Small intestine (tissue), 16 donors: ENCODE measurements at places on chromosomes 5 and 9. TPM values are rescaled to one million over a fixed set of nuclear protein-coding genes. Genes with fewer than 3 reads are reported as not detected.

GRCh38 chr9:131835151-131835910, 95.5 kb upstream of the RAPGEF1 start:
- H3K4me3 ChIP-seq = no peak overlapping the region
- H3K4me1 ChIP-seq = no peaks in the 10 kb centered on the region
- peaks cover 2% of the 10 kb centered on the region for H3K27me3 ChIP-seq
- H3K36me3 ChIP-seq = no peaks in the 10 kb centered on the region
- DNase-seq = no peak
- H3K27ac ChIP-seq = no peak overlapping the region

- H3K27me3 ChIP-seq = no peaks in the 10 kb centered on the region
- no peak overlapping the region for H3K27ac ChIP-seq
- no peaks in the 10 kb centered on the region for H3K4me1 ChIP-seq
- no peak overlapping the region for H3K4me3 ChIP-seq
- DNase-seq = no peak
Observed at GRCh38 chr9:129949821-129950220, 93.2 kb downstream of the FNBP1 start.

GRCh38 chr5:107474716-107475489, 195.8 kb downstream of the EFNA5 start:
- DNase-seq = peak; percentile 78
- no peak overlapping the region for H3K4me3 ChIP-seq
- H3K4me1 ChIP-seq = peaks cover 11% of the 10 kb centered on the region
- peak overlapping the region; percentile 3 for H3K27ac ChIP-seq
- H3K27me3 ChIP-seq = no peaks in the 10 kb centered on the region
- no peaks in the 10 kb centered on the region for H3K36me3 ChIP-seq

DNA sequence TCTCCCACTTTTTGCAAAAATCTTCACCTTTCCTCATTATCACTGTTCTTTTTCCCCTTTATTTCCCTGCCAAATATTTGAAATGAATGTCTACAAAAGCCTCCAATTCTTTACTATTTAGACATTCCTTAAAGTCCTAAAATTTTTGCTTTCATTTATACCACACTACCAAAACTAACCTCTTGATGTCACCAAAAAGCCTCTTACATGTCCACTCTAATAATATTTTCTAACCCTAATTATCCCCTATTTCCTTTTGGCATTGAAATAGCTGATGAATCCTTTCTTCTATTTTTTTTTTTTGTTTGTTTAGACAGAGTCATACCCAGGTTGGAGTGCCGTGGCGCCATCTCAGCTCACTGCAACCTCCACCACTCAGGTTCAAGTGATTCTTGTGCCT, 32.3 kb upstream of the NRG2 start:
- no peaks in the 10 kb centered on the region for H3K4me1 ChIP-seq
- no peak overlapping the region for H3K27ac ChIP-seq
- DNase-seq = no peak
- no peaks in the 10 kb centered on the region for H3K36me3 ChIP-seq
- H3K27me3 ChIP-seq = peaks cover 9% of the 10 kb centered on the region

- H3K27ac ChIP-seq = no peak overlapping the region
- no peaks in the 10 kb centered on the region for H3K36me3 ChIP-seq
- no peaks in the 10 kb centered on the region for H3K27me3 ChIP-seq
- H3K4me1 ChIP-seq = no peaks in the 10 kb centered on the region
Observed at GRCh38 chr5:8394965-8395364, 526.0 kb downstream of the MTRR start.

- peaks cover 17% of the 10 kb centered on the region for H3K4me1 ChIP-seq
- peak overlapping the region; percentile 43 for H3K27ac ChIP-seq
- no peaks in the 10 kb centered on the region for H3K27me3 ChIP-seq
Observed at GRCh38 chr5:149387081-149387631, 8.1 kb upstream of the IL17B start.

- no peaks in the 10 kb centered on the region for H3K27me3 ChIP-seq
- no peak overlapping the region for H3K27ac ChIP-seq
- peaks cover 3% of the 10 kb centered on the region for H3K36me3 ChIP-seq
- no peak overlapping the region for H3K4me3 ChIP-seq
- no peaks in the 10 kb centered on the region for H3K4me1 ChIP-seq
Observed at GRCh38 chr9:69740872-69741505, 18.8 kb downstream of the PTAR1 start.

DNA sequence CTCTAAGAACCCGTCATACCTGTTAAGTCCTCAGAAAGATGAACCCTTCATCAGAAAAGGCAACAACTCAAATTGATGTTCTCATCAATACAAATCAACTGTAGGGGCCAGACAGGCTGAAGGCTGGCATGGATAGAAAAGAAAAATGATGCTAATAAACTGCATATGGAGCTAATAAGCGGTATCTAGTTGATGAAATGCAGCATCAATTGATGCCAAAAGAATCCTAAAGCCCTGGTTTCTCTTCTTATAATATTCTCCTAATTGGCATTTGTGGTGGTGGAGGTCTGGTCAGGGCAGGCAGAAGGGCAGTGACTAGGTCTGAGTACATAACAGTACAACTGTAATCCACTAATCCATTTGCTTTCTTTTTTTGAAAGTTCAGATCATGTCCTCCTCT, 322.5 kb downstream of the SPOCK1 start:
- no peaks in the 10 kb centered on the region for H3K4me1 ChIP-seq
- no peak overlapping the region for H3K4me3 ChIP-seq
- no peak overlapping the region for H3K27ac ChIP-seq
- H3K36me3 ChIP-seq = no peaks in the 10 kb centered on the region
- DNase-seq = no peak

DNA sequence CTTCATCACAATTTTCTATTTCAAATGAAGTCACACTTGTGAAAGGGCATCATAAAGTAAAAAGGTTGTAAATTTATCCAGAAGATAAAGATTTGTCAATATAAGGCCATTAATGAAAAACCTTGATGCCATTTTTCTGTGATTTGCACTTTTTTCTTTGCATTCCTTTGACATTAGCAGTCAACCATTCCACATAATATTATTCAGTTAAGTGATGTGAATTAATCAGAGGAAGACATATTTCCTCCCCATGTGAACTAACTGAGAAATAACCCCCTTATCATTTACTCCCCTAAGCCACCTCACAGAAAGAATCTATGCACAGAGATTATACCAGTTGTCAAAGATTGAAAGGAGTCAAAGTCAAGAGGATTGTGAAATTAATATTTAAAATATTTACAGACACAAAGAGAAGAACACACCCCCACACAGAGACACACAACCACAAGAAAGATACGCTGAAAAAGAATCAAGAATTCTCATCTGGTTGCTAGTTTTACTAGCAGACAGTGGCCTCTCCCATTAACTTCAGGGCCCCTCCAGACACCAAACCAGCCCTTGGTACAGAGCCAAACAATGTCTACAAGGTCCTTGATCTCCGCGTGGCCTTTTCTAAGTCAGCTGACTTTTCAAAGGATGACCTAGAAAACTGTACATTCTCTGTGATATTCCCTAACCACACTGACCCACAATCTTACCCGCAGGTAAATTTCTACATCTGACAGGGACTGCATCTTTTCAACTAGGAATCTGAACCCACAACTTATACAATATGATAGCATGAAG, 29.5 kb downstream of the GNAQ start:
- no peak overlapping the region for H3K27ac ChIP-seq
- H3K36me3 ChIP-seq = peaks cover 4% of the 10 kb centered on the region
- no peaks in the 10 kb centered on the region for H3K27me3 ChIP-seq
- H3K4me3 ChIP-seq = no peak overlapping the region
- no peak for DNase-seq
- H3K4me1 ChIP-seq = peaks cover 9% of the 10 kb centered on the region

- H3K36me3 ChIP-seq = peaks cover 17% of the 10 kb centered on the region
- no peak for DNase-seq
- no peak overlapping the region for H3K4me3 ChIP-seq
- no peak overlapping the region for H3K27ac ChIP-seq
Observed at GRCh38 chr5:141951332-141951781, 6.6 kb downstream of the PCDH12 start.

DNA sequence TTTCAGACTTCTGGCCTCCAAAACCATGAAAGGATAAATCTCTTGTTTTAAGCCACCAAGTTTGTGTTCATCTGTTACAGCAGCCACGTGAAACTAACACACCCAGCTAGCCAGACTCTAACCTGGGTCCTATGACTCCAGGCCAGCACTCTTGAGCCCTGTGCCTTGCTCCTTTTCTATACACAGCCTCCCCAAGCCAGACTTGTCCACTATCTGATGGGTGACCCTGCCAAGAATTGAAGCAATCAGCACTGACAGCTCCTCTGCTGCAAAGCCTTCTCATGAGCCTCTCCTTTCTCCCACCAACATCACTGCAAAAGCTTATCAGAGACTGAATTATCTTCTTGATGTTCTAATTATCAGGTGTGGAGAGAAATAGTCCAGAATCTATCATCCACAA, 41.4 kb downstream of the SIL1 start:
- no peak overlapping the region for H3K4me3 ChIP-seq
- H3K27ac ChIP-seq = no peak overlapping the region
- H3K27me3 ChIP-seq = no peaks in the 10 kb centered on the region
- H3K4me1 ChIP-seq = no peaks in the 10 kb centered on the region

DNA sequence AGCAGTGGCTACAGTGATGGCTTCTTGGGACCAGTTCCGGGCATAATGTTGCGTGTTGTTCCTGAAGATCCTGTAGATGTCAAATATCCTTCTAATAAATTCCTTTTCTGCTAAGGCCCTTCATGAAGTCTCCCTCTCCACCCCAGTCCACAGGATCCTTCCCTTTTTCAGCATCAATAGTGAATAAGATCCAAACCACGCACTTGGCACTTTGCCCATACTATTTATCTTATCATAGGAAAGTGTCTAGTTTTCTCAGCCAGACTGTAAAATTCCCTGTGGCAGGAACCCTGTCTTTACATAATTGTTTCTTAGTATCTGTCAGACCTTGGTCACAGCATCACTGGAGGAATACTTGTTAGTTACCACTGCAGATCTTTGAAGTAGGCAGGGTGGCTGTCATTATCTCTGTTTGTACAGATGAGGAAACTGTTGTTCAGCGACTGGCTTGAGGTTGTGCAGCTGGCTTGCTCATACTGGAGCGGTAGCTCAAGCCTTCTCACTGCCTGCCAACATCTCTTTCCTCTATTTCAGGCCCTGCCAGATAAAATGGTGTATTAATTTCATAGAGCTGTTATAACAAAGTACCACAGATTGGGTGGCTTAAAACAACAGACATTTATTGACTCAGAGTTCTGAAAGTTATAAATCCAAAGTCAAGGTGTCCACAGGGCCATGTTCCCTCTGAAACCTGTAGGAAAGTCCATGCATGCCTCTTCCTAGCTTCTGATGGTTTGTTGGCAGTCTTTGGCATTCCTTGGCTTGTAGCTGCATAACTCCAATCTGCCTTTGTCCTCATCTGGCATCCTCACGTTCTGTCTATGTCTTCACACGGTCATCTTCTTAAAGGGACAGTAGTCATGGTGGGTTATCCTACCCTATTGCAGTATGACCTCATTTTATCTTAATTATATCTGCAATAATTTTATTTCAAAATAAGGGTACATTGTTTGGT, 33.5 kb upstream of the APC start:
- no peak for DNase-seq
- H3K27ac ChIP-seq = no peak overlapping the region
- H3K36me3 ChIP-seq = no peaks in the 10 kb centered on the region

DNA sequence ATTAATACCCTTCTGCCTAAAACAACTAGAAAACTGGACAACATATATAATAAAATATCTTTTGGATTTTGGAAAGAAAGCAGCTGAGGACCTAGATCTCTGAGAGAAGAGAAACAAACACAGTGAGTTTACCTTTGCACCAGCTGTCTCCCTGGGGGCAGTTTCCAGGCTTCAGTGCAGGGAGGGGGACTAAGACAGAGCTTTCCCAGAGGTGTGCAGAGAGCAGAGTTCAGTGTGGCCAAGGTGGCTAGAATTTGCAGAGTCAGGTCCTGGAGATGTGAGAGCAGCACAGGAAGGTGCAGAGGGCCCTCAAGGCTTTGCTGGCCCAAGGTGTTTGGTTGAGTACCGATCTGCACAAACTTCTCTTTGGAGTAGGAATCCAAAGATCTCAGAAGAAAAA, 26.3 kb upstream of the PTPDC1 start:
- no peak for DNase-seq
- no peaks in the 10 kb centered on the region for H3K36me3 ChIP-seq
- H3K4me3 ChIP-seq = no peak overlapping the region
- no peaks in the 10 kb centered on the region for H3K4me1 ChIP-seq

- no peak overlapping the region for H3K4me3 ChIP-seq
- H3K4me1 ChIP-seq = no peaks in the 10 kb centered on the region
- H3K27me3 ChIP-seq = no peaks in the 10 kb centered on the region
- peak; percentile 44 for DNase-seq
Observed at GRCh38 chr9:123353984-123354591, 1.9 kb upstream of the CRB2 start.

DNA sequence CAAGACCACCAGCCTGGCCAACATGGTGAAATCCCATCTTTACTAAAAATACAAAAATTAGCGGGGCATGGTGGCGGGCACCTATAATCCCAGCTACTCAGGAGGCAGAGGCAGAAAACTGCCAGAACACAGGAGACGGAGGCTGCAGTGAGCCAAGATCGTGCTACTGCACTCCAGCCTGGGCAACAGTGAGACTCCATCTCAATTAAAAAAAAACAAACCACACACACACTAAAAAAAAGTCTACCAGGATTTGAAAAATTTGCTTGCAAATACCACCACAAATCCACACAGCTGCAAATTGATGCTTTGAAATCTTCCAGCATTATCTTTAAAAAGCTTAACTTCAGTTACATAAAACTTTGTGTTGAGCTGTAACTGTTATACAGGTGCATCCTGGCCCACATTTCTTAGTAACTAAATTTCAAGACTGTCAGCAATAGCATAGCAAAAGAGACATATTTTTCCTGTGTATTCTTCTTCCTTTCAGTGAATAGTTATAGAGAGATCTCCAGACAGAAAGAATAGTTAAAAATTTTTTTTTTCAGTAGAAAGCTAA, 6.8 kb downstream of the CHD1 start:
- no peaks in the 10 kb centered on the region for H3K27me3 ChIP-seq
- no peak overlapping the region for H3K4me3 ChIP-seq
- H3K27ac ChIP-seq = no peak overlapping the region
- no peak for DNase-seq
- H3K36me3 ChIP-seq = peaks cover 5% of the 10 kb centered on the region

DNA sequence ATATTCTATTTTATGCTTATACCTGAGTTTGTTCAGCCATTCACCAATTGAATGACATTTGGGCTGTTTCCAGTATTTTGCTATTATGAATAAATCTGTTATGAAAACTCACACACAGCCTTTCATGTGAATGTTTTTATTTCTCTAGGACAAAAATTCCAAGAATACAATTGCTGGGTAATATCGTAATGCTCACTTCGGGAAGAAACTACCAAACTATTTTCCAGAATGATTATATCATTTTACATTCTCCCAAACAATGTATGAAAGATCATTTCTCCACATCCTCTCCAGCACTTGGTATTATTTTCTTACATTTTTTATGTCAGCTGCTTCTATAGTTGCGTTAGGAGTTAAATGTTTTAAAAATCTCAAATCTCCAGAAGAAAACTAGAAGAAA, 58.3 kb upstream of the LHFPL2 start:
- H3K27me3 ChIP-seq = no peaks in the 10 kb centered on the region
- H3K27ac ChIP-seq = no peak overlapping the region
- H3K4me1 ChIP-seq = no peaks in the 10 kb centered on the region
- no peak for DNase-seq
- no peak overlapping the region for H3K4me3 ChIP-seq

- no peak overlapping the region for H3K27ac ChIP-seq
- H3K36me3 ChIP-seq = no peaks in the 10 kb centered on the region
- H3K4me1 ChIP-seq = no peaks in the 10 kb centered on the region
- no peak overlapping the region for H3K4me3 ChIP-seq
- DNase-seq = no peak
Observed at GRCh38 chr5:77319117-77319804, 108.8 kb downstream of the PDE8B start.

Gene SHOC1
- 0.12 TPM for polyA plus RNA-seq

Gene CDH6
- 0.54 TPM for polyA plus RNA-seq

Gene BTNL8
- polyA plus RNA-seq = 53.8 TPM

Gene CCDC152
- 4.1 TPM for polyA plus RNA-seq

Gene PLPP7
- not detected for polyA plus RNA-seq

Gene WNT8A
- not detected for polyA plus RNA-seq

Gene CCL28
- 20.4 TPM for polyA plus RNA-seq

Gene SYNPO
- 23.2 TPM for polyA plus RNA-seq

Gene CAPSL
- polyA plus RNA-seq = not detected
